ENCODE measurements at places on chromosomes 6 and 20. TPM values are rescaled to one million over a fixed set of nuclear protein-coding genes. Genes with fewer than 3 reads are reported as not detected.

The TFAP2A gene
- not detected for total RNA-seq

The ENPP3 gene
- 0.65 TPM for total RNA-seq

The FAM217A gene
- total RNA-seq, result not detected

The OR2H2 gene
- not detected for total RNA-seq

The NKX2-2 gene
- not detected for total RNA-seq

The TRERF1 gene
- 0.10 TPM for total RNA-seq

The MAP7 gene
- 0.65 TPM for total RNA-seq

The SIGLEC1 gene
- not detected for total RNA-seq

The RBM24 gene
- total RNA-seq, result 4.0 TPM

The RAB44 gene
- under 0.01 TPM for total RNA-seq

The MKKS gene
- total RNA-seq, result 3.9 TPM

The C4A gene
- total RNA-seq, result 0.96 TPM

The ADGRF5 gene
- 80.0 TPM for total RNA-seq

The CASS4 gene
- total RNA-seq, result under 0.01 TPM

The FAM209B gene
- total RNA-seq, result not detected

The CFAP61 gene
- total RNA-seq, result not detected

The TRIM40 gene
- not detected for total RNA-seq

The ARFGEF3 gene
- 7.9 TPM for total RNA-seq

The MCM3 gene
- total RNA-seq, result 68.0 TPM

The ENPP4 gene
- total RNA-seq, result 8.0 TPM

The COL9A1 gene
- not detected for total RNA-seq

The PRDM13 gene
- not detected for total RNA-seq

The F13A1 gene
- not detected for total RNA-seq

The ULBP1 gene
- 0.65 TPM for total RNA-seq

The KCNK5 gene
- total RNA-seq, result not detected

The L3MBTL3 gene
- total RNA-seq, result 70.3 TPM

The TMEM217 gene
- 19.7 TPM for total RNA-seq

The TRIM31 gene
- not detected for total RNA-seq

The TCFL5 gene
- total RNA-seq, result 11.4 TPM

The C6orf118 gene
- not detected for total RNA-seq

The RIPPLY2 gene
- total RNA-seq, result not detected

The FRK gene
- total RNA-seq, result under 0.01 TPM

The GNMT gene
- 0.33 TPM for total RNA-seq

The DSP gene
- 31.0 TPM for total RNA-seq

The CLPSL2 gene
- not detected for total RNA-seq

The RAET1E gene
- 0.29 TPM for total RNA-seq

The CLIC5 gene
- total RNA-seq, result 0.19 TPM

The COL11A2 gene
- total RNA-seq, result 0.33 TPM

The DDR1 gene
- total RNA-seq, result 3.6 TPM

The MTG2 gene
- total RNA-seq, result 19.1 TPM

The TMC2 gene
- total RNA-seq, result not detected

The FNDC1 gene
- total RNA-seq, result under 0.01 TPM

The HTR1E gene
- total RNA-seq, result not detected

The PRICKLE4 gene
- 6.2 TPM for total RNA-seq

The SYNDIG1 gene
- total RNA-seq, result not detected

The ZNF334 gene
- total RNA-seq, result under 0.01 TPM

The SLX4IP gene
- total RNA-seq, result 3.6 TPM

The NR2E1 gene
- total RNA-seq, result not detected
